Stimulated activated CD4-positive, alpha-beta T cell treated with anti-CD3 and anti-CD28 coated beads, Interleukin-4, amount 100 ng/mL, for 48 hours (primary cell): ENCODE measurements at places on chromosomes 6 and 20.
A peak's percentile ranks its signal among the peaks of the same experiment; 100 is the strongest.

DNA sequence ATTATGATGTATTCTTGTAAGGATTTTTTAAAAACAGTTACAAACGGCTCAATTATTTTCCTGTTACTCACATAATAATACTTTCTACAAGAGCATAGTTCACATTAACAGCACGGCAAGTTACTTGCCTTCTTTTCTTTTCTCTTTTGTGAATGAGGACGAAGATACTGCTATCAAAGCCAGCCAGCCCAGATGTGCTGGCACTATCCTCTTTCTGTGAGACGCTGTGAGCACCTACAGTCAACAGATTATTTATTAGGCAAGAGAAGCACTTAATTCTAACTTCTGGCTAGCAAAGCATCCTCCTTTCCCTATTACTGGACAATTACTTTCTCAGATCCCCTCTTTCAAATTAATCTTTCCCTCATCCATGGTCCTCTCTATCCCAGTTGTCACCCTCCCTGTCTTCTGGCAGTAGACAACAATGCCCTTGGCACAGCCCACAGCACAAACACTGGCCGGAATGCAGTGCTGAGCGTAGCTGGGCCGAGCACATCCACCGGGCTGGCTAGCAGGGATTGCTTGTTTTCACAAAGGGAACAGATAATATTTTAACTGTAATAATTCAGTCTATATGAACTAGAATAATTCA is 262.1 kb downstream of the FOXC1 start:
- DNase-seq, result no peak

DNA sequence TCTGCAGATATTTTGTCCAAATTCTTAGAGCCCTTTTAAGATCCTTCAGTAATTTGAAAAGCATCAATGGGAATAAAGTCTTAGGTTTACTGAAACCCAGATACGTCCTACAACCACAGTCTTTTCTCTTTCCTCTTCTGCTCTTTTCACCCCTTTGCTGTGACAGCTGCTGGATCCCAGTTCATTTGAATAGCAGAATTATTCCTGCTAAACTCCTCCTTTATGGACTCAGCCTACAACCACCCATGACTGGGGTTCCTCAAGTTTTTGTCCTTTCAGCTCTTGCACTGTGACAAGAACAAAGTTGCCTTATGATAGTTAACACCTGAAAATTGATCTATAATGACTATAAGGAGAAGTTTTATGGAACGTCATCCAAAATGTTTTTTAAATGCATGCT is 237.5 kb downstream of the EYA4 start:
- no peak for DNase-seq

DNA sequence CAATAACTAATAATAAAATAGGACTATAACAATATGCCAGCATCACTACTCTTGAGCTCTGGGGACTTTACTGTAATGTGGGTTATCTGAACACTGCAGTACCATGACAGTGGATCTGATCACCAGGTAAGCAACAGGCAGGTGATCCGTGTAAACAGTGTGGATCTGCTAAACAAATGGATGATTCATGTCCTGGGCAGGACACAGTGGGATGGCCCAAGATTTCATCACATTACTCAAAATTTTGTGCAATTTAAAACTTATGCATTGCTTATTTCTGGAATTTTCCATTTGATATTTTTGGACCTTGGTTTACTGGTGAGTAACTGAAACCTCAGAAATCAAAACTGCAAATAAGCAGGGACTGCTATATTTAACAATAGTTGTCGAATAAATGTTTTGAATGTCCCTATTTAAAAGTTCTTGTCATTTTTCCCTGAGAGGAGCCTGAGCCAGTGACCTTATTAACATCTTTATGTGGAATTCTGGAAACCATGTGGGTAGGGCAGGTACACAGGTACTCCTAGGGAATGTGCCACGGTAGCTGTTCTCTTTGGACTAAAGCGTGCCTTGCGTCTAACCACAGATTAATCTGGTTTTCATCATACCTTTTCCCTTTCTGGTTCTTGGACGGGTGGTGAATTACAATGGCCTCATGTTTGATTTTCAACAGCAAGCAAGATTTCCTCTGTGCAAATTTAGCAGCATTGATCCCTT is 214.5 kb upstream of the SASH1 start:
- DNase-seq, result no peak

DNA sequence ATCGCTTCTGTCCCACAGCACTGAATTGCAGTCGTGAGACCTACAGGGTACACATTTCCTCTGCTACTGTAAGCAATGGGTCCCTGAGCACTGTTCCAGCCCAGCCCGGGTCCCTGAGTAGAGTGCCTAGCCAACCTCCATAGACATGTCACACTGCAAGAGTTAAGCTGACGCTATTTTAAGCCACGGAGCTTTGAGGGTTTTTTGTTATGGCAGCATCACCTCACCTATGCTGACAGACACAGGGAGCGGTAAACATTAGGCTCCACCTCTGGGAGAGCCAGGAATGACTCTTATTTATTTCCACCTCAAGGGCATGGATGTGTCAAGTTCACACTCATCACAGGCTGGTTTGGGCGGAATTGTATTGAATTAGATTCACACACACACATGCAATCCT is 45.1 kb downstream of the GRM4 start:
- DNase-seq, result no peak

GRCh38 chr6:109702791-109703190 is 11.7 kb downstream of the FIG4 start:
- DNase-seq, result no peak

- DNase-seq, result no peak
These were observed 180.9 kb downstream of the ARID1B start for GRCh38 chr6:156957931-156958547.

- DNase-seq, result no peak
These were observed 9.1 kb upstream of the MAPK13 start for GRCh38 chr6:36120979-36121786.

GRCh38 chr20:50136822-50137599 is 16.5 kb downstream of the PEDS1 start:
- no peak for DNase-seq

GRCh38 chr6:167299641-167300308 is 8.7 kb downstream of the UNC93A start:
- no peak for DNase-seq

GRCh38 chr6:15441215-15441868 is 195.5 kb downstream of the JARID2 start:
- DNase-seq, result no peak

- DNase-seq, result no peak
These were observed 48.7 kb downstream of the ANKRD6 start for GRCh38 chr6:89481695-89482094.

GRCh38 chr6:11374036-11375010 is 141.9 kb upstream of the NEDD9 start:
- DNase-seq, result peak; percentile 18

DNA sequence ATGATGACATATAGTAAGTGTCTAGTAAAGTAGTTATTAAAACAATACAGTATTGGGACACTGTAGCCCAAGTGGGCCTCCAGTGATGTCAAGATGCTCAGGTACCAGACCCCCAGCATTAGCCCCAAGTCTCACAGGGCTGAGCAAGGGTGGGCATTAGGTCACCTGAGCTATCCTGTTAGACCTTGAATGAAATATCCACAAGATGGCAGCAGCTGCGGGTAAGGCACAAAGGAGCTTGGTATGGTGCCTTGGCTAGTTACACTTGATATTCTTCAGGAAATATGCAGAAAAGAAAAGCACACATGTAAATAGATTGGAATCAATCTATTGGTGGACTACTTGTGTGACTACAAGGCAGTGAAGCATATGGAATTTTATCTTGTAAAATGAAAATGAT is 701.8 kb upstream of the ADGRB3 start:
- DNase-seq, result no peak

GRCh38 chr20:63978319-63979228 is 868 bp downstream of the SAMD10 start:
- peak; percentile 61 for DNase-seq

DNA sequence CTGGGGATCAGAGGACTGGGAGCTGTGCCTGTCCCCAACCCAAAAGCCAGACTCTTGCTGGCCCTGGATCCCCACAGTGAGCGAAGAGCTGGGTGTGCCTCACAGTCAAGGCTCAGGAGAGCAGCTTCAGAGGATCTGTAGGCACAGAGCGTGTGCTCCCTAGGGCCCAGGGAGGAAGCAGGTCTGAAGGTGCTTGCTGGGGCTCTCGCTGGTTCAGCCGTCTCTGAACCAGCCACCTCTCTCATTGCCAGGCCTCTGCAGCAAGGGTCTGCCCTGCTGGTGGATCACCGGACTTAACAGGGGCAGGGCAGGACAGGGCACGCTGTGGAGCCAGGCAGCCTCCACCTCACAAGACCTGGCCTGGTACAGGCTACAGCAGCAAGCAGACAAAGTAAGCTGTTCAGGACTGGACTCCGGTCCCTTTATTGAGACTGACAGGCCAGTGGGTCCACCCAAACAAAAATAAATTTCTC is 13.8 kb downstream of the PCIF1 start:
- no peak for DNase-seq

GRCh38 chr20:46150943-46151342 is 32.8 kb downstream of the CD40 start:
- DNase-seq, result no peak
